ENCODE measurements at places on chromosomes 1 and 21.

DNA sequence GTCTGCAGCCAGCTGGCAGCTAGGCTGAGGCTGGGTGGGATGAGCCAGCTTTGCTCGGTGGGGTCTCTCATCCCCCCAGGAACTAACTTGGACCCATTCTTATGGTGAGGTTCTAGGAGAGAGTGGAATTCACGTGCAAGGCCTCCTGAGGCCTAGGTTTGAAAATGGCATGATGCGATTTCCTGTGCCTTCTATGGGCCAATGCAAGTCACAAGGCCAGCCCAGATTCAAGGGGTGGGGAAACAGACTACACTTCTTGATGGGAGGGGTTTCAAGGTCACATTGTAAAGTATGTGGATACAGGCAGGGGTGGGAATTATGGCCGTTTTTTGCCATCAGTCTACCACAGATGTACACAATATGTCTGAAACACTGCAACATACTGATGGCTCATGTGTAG, 48.3 kb downstream of the HTR6 start:
- no peak for DNase-seq

DNA sequence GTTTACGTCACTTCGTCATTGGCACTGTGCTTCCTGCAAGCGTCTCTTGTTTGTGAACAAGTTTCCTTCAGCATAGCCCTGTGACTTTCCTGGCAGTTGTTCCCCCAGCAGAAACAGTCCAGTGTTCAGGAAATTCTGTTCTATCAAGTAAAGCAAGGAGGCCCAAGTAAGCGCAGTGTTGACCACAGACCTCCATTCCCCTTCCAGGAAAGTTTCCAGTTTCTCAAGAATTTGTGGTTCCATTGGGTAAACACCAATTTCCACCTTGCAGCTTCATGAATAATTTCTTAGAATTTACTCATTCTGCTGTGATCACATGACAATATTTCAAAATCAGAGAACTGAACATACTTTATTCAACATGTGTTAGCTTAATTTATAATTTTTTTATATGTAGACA, 88.5 kb upstream of the ETV3 start:
- no peak for DNase-seq

DNA sequence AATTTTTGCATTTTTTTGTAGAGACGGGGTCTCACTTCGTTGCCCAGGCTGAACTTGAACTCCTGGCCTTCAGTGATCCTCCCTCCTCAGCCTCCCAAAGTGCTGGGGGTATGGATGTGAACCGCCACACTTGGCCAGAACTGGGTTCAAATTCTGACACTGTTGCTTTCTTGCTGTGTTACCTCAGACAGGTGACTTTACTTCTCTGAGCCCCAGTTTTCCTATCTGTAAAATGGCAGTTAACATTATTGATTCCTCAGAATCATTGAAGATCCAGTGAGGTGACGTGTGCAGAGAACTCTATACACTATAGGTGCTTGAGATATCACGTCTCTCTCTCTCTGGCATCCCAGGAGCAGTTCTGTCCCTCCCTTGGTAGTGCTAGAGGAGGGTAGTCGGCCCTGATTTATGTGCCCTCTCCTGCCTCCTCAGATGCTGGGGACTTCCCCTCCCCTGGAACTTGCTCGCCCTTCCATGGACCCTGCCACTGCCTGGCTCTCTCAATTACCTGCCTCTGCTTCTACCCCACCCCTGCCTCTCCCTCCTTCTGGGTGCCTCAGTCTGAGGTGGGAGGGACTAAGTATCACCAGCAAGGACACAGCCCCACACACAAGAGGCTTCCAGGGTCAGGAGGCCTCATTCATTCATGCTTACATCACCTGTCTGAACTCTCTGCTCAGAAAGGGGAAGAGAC, 2.8 kb upstream of the HPCA start:
- DNase-seq, result no peak

GRCh38 chr1:211928993-211929637, 98.6 kb upstream of the LPGAT1 start:
- DNase-seq, result no peak

DNA sequence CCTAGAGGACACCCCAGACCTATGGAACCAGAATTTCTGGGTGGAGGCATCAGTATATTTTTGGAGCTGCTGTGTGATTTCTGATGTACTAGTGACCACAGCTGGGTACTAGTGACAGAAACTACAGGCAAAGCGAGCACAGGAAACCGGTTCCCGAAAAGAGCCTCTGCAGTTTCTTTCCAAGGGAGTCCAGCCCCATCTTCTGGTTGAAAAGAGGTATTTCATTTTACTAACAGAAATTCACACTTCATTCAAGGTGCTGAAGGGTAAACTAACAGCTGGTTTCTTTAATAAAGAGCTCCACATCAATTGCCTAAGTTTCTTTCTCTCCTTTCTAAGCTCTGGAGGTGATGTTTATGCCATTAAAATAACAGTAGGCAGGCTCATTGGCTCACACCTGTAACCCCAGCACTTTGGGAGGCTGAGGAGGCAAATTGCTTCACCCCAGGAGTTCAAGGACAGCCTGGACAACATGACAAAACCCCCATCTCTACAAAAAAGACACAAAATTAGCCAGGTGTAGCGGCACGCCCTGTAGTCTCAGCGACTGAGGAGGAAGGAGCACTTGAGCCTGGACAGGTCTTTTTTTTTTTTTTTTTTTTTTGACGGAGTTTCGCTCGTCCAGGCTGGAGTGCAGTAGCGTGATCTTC, 22.0 kb downstream of the THAP3 start:
- DNase-seq, result no peak

DNA sequence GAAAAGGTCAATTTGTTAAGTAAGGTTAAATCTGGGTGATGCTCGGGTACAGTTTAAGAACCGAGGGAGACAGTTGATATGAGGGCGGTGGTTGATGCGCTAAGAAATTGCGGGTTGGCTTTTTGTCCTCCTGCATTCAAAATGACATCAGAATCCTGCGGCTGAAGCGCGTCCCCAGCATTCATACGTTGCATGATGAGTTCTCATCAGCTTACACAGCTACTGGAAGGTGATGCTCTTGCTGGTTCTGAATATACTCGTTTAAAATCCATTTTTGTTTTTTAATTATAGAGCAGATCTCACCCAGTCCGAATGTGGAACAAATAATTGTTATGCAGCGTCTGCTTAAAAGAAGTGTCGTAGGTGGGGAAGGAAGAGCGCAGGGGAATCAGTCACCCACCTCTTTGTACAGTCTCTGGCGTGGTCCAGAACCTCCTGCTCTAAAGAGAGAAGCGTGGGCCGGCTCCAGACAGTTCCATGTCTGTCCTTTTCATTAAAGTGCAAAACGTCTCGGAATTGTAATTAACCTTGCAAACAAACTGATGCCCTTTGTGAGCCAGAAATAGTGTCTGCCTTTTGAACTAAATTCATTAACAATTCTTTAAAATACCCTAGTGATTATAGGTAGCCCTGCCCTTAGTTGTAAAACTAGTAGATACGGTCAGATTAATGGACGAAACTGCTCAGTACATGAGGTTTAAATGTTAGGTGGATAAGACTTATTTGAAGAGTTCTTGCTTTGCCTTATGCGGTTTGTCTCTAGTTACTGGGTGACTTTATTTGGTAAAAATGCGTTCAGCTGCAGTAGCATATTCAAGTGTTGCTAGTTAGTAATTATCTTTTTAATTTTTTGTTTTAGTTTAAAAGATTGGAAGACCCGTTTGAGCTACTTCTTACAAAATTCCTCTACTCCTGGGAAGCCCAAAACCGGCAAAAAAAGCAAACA, 741 bp downstream of the RGS2 start:
- DNase-seq, result peak; percentile 44

- DNase-seq, result no peak
Measured at GRCh38 chr1:172465617-172466016, 21.7 kb upstream of the PIGC start.

- DNase-seq, result no peak
Measured at GRCh38 chr21:44024257-44024656, 12.1 kb downstream of the TRAPPC10 start.

DNA sequence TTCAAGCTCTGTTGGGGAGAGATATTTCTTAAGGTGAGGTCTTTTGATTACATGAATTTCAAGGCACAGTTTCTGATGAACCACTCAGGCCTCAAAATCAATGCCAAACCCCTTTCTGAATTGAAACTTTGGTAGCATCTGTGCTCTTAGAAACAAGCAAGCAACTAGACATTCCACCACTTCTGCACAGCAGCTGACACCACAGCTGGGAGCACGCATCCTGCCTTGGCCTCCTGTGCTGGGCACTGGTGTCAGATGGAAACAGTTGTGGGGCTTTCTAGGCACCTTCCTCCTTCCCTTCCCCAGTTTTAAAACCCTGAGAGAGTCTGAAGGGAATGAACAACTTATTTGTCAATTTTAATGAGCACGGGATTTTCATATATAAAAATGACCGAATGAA, 360.2 kb downstream of the ADGRL2 start:
- DNase-seq, result no peak

DNA sequence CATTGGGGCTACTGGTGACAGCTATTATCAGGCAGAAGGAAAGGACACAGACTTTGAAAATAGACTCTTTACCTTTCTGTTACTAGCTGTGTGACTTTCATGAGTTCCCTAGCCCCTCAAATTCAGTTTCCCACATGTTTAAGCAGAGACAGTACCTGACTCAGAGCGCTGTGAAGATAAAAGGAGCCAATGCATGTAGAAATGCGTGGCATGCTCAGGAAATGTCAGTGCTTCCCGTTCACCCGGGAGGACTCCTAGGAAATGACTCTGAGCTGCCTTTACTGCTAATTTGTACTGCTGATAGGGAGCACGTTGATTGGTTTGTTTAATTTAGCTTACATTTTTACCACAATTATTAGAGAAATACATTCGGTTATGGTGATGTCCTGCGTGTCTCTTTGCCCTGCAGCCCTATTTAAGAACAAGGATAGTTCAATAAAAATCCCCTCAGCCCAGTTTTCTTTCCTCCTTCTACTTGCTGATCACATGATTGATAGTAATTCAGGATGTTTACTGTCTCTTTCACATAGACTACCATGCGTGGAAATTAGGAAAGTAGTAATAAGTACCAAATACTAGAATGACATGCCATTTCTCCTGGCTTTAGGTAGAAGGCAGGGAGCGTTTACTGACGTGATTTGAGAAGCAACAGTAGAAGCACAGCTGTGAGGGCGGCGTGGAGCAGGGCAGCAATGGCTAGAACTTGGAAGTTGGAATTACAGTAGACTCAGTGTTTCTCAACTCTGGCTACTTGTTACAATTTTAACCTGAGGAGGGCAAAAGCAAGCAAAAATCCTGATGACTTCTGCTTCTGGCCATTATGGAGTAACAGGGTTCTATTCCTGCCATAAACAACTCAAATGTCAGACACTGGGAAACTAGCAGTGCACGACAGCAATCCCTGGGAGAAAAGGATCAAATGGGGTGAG, 15.9 kb downstream of the PDIK1L start:
- no peak for DNase-seq

DNA sequence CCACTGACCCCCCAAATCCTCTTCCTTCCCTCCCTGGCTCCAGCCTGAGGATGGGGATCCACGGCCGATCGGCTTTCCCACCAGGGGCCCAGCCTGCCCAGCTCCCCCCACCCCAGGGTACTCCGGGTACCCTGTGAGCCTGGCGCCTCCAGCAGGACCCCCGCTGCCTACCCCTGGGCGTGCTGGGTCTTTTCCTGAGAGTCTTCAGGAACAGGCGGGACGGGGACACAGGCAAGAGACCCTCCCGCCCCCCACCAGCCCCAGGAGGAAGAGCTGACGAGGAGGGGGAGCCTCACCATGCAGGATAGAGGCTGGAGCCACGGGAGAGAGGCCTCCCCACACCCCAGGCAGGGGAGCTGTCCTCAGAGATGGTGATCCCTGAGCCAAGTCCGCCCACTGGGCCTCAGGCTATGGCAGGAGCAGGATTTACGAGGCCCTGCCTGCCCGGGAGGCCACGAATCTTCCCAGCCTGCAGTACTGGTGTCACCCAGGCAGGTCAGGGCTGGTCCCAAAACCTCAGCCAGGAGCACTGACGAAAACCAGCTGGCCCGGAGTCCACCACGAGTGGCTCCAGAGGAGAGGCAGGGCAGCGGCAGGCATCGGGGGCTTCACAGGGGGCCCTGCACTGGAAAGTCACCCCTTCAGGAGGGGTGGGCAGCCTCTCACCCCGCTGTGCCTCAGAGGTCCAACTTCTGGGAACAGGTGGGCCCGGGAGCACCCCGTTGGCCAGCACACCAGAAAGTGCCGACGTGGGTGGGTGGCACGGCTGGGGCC, 58.0 kb downstream of the MEGF6 start:
- DNase-seq, result no peak

DNA sequence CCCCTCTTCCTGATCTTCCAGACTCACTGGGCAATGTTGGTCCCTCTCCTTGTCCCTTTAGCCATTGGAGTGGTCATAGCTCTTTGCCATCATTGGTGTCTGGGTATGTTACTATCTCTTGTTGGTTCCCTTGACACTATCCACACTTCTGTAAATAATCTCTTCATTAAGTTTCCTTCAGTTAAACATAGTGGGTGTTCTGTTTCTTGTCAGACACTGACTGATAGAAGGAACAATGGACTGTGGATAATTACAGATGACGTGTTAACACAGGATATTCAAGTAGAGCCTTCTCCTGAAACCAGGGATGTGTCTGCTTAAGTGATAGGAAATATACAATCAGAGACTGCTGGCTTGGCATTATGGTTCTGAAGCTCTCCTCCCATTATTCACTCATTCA, 458.3 kb upstream of the USP24 start:
- no peak for DNase-seq

- DNase-seq, result peak; percentile 25
Measured at GRCh38 chr1:227947676-227948492, at the start of gene WNT9A. Gene WNT9A, minus strand, starts transcription at chr1:227947932. Its CDS starts 45 bp downstream, at chr1:227947887.

- DNase-seq, result no peak
Measured at GRCh38 chr1:83999316-83999819, 436 bp upstream of the TTLL7 start.

GRCh38 chr1:154478639-154479038, 23.4 kb upstream of the TDRD10 start:
- DNase-seq, result no peak

GRCh38 chr1:36771240-36771639, 263.1 kb downstream of the GRIK3 start:
- DNase-seq, result no peak

DNA sequence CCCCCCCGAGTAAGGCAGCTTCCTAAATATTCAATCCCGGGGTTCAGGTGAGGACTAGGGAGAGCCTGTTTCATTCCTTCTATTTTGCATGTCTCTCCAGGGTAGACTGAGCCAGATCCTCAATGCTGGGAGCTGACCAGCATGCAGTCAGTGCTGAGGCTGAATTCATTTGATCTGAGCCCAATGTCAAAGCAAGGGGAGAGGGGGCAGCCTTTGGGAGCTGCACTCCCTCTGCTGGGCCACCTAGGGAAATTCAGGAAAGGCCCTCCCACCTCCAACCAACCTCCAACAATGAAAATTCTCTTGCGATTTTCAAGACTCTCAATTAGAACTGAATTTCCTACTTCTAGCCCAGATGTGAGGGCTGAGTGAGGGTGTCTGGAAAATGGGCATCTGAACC, 371.2 kb downstream of the NPHP4 start:
- no peak for DNase-seq

DNA sequence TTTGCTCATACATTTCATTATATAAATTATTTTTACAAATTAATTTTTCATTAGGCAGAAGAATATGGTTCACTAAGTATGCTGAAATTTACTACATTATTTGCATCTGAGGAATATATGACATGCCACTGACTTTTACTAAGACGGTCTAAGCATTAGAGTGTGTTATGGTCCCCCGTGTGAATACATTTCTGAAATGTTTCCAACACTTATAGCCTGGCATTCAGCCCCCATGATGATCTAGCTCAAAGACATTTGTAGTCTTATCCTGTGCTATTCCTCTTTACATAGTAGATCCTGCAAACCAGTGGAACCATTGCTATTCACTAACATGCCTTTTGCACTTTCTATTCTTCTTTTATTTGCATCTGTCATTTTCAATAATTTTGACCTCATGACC, 1878.0 kb downstream of the MRPL39 start:
- DNase-seq, result no peak

- DNase-seq, result no peak
Measured at GRCh38 chr1:229470406-229471043, 36.6 kb upstream of the ACTA1 start.
